Left kidney (tissue), 8 donors: ENCODE measurements at places on chromosomes 5 and 9. TPM values are rescaled to one million over a fixed set of nuclear protein-coding genes. Genes with fewer than 3 reads are reported as not detected.
A peak's percentile ranks its signal among the peaks of the same experiment; 100 is the strongest.

B4GALT1 gene
- 146 TPM for polyA plus RNA-seq

KIAA0825 gene
- 5.2 TPM for polyA plus RNA-seq

PROB1 gene
- 2.4 TPM for polyA plus RNA-seq

DNA sequence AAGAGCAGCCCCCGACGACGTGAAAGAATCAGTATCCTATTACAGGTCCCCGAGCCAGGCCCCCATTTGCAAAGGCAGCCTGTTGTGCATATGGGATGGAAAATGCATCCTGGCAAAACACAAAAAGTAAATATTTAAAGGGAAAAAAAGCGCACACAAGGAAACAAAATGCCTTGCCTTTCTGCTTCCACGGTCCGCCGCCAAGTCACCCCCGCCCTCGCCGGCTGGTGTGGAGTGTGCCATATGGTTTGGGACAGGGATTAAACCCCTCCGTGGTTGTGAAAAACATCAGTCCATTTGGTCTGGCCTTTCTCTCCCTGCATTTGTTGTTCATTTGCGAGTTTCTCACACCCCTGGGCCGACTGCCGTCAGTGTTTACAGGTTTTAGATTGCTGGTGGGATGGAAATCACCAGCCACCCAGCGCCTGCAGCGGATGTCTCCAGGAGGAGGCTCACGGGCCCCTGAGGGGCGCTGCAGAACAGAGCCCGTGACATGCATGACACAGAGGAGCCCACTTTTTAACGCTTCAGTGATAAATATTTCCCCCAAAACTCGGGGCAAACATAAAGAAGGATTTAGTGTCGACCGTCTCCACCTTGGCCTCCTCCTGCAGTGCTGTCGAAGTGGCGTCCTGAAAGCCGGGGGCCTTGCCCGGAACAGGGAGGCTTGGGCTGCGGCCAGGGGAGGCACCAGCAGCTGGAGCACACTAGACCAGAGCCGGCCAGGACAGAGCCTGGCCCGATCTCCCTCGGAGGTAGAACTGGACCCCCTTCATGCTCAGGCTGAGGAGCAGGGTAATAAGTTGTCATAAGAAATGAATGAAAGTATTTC is 161.5 kb downstream of the HSD17B3 start:
- DNase-seq = no peak

DNA sequence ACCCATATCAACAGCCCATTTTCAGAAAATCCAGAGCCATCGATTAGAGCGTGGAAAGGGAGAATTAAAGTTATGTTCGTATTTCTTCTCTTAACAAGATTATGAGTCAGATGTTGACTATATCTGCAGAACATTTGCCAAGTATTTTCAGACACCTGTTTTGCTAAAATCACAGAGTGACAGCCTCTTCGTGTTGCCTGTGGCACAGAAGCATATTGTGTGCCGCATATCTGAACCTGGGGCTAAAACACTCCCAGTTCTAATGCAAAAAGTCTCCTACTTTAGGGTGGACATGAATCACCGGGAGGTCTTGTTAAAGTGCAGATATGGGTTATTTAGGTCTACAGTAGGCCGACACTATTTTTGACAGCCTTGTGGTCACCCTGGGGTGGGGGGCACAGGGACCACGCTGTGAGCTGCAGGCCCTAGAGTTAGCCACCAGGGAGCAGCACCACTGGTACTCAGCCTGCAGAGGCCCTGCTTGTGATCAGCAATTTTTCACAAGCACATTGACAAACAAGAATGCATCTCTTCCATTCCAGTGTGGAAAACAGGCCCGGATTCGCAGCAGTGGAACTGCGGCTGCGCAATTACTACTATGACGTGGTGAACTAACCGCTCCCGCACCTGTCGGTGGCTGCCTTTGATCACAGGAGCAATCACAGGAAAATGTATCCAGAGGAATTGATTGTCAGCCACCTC is 93.5 kb downstream of the SYK start:
- DNase-seq = no peak

DNA sequence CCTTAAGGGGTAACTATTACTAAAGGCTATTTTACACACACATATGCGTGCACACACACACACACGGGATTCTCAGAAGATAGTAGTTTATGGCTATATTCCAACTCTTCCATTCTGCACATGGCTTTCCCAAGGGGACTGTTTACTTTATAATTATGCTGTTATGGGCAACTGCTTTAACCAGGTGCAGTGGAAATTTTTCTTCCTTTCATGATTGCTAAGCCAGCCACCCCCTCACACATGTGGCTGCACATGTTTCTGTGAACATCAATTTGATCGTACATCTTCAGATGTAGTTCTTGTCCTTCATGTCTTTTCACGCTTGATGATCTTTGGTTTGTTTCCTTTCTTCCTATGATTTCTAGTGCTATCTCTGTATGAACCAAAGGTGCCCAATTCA is 37.0 kb downstream of the MRPS30 start:
- no peak for DNase-seq

GRCh38 chr5:149838881-149839739 is 105.5 kb downstream of the PDE6A start:
- no peak for DNase-seq

SLU7 gene
- 74.1 TPM for polyA plus RNA-seq

TEK gene
- polyA plus RNA-seq = 34.4 TPM

PRR7 gene
- 1.0 TPM for polyA plus RNA-seq

GRCh38 chr5:138469540-138470321 is 4.5 kb downstream of the EGR1 start:
- DNase-seq = no peak

DNA sequence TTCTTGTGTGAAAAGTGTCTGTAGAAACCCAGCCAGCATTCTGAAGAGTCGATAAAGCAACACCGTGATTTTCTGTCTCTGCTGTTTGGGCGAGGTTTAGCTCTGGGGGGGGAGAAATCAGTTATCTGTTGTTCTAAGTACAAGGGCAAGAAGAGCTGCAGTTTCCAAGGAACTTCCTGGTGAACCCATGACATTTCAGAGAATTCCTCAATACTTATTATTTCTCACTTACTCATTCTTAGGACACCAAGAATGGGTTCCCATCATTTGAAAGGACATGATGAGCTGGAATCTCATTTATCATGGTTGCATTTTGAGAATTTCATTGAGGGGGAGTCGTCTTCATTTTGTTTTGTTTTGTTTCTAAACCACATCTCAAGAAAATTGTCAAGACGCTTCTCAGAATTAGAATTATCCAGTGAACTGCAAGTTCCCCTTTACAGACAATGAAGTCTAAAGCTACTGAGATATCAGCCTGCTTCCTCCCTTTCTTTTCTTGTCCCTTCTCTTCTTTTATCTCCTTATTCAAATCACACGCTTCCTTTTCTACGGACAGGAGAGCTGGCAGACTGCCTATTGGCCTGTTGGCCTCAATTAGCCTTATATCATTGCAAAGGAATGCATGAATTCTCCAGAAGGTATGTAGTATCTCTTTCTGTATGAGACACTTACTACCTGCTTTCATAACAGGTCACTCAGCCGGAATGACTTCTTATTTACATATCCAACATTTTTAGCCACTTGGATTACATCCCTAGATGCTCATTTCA is 53.7 kb downstream of the ZNF462 start:
- peak; percentile 44 for DNase-seq

- peak; percentile 70 for DNase-seq
Observed at GRCh38 chr9:99601571-99602111, 220.0 kb upstream of the NR4A3 start.

- DNase-seq = no peak
Observed at GRCh38 chr5:142795251-142795650, 25.1 kb downstream of the ARHGAP26 start.

GRCh38 chr9:114061292-114061691 is 16.8 kb downstream of the AMBP start:
- no peak for DNase-seq

GRCh38 chr5:173592050-173592669 is 24.3 kb downstream of the BOD1 start:
- no peak for DNase-seq
